Psoas muscle (tissue), 8 donors: ENCODE measurements at places on chromosomes 5 and 9. TPM values are rescaled to one million over a fixed set of nuclear protein-coding genes. Genes with fewer than 3 reads are reported as not detected.
A peak's percentile ranks its signal among the peaks of the same experiment; 100 is the strongest.

DNA sequence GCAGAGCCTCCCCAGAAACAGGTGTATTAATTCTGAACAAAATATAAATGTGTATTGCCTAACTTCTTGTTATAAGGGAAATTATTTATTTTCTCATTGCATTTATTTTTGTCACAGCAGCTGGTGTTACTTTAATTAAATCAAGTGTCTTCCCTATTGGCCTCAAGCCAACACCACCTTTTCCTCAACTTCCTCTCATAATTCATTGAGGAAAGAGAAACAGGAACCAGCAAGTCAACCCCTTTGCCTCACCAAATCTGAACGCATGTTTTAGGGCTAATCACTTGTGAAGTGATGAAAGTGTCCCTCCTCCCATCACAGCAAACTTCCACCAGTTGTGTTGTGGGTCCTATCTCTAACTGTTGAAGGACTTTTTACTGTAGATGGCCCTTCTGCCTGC lies 73.1 kb downstream of the DIRAS2 start:
- no peak for DNase-seq

GRCh38 chr9:134656334-134657006 lies 14.9 kb downstream of the COL5A1 start:
- DNase-seq, result no peak

DNA sequence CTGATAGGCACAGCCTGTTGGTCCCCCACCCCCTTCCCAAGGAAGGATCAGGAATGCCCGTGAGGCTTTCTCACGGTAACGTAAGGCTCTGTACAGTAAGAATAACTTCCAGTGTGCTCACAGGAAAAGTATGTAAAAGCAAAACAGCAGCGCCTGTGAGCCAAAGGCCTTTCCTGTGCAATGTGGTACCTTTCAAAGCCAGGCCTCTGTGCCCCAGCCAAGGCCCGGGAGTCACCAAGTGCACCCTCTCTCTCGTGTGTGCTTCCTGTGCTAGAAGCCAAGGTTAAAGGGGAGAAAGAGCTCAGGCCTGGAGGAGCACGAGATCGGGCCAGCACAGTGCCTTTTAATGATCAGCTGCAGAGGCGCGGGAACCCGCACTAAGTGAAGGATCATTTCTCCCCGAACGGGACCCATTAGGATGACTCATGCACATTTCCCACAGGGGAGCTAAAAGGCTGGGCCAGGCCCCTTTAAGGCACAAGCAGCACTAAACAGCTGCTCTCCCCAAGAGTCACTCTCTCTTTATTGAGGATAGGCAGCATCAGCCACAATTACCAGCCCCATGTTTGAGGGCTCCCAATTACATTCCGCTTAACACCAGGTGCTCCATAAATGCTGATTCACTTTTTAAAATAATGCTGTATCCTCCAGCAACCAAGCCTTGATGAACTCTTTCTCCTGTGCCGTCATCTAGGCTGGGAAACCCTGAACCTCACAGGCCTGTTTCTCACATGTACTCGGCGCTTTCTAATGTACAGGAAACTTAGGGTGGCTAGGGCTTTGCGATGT lies 42.8 kb downstream of the SHB start:
- DNase-seq, result peak; percentile 58

DNA sequence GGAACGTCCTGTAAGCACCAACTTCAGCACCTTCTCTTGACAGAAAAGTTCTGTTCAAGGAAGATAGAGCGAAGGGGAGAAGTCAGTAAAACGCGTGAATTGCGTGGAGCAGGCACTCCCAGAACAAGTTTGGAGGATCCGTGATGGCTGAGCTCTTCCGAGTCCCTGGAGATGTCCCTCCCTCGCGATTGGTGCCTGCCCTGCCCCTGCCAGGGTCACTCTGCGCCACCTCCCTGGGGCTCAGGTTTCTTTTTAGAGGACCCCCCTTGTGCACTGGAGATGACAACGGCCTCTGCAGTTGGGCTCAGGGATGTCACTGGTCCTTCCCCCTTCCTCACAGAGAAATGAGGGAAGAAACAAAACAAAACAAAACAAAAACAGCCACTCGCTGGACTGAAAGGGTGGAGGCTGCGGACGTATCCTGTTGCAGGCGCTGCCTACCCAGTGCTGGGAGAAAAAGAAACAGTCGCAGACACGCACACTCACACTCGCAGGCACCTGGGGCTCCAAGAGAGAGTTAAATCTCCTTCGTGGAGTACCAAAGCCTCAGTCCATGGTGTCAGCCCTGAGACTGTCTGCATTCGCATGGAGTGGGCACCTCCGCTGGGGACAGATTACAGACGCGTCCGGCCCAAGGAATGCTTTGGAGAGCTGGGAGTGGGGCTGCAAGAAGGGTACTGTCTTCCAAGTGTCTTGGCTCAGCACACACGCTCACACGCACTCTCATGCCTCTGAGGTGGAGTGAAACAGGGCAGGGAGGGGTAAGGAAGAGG lies 512.7 kb downstream of the SLCO4C1 start:
- no peak for DNase-seq

- no peak for DNase-seq
Observed at GRCh38 chr9:88007291-88007650, 32.9 kb upstream of the CDK20 start.

DNA sequence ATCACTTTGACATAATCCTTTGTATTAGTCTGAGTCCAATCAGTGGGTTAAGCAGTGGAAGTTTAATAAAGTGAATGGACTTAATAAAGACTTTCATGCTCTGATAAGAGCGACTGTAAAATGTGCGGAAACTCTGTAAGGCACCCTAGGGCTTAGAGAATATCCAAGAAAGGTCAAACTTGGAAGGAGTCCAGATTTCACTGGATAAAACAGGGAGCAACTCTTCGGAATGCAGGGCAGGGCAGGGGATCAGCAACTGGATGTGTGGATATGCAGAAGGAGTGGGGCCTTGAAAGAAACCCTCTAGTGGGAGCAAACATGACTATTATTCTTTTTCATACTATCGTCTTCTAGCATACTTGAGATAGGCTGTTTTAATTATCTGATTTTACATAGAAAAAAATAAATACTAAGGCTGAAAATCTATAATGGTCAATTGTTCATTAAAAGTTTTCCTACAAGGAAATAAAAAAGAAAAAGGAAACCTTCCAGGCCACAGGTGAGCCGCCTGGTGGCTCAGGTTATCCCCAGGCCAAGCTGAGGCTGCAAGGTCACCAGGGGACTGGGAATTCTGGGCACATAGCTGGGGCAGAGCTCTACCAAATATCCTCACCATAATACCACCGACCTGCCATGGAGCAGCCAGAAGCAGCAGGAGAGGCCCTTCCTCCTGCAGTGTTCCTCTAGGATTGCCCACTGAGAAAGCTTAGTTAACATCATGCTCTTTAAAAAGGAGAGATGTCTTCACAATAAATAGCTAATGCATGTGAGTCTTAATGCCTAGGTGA lies 46.3 kb upstream of the CCDC112 start:
- no peak for DNase-seq

The F2RL2 gene
- not detected for polyA plus RNA-seq

The PRDM9 gene
- polyA plus RNA-seq, result not detected

The TAS2R1 gene
- polyA plus RNA-seq, result not detected
